ENCODE measurements at places on chromosomes 2 and 18.

DNA sequence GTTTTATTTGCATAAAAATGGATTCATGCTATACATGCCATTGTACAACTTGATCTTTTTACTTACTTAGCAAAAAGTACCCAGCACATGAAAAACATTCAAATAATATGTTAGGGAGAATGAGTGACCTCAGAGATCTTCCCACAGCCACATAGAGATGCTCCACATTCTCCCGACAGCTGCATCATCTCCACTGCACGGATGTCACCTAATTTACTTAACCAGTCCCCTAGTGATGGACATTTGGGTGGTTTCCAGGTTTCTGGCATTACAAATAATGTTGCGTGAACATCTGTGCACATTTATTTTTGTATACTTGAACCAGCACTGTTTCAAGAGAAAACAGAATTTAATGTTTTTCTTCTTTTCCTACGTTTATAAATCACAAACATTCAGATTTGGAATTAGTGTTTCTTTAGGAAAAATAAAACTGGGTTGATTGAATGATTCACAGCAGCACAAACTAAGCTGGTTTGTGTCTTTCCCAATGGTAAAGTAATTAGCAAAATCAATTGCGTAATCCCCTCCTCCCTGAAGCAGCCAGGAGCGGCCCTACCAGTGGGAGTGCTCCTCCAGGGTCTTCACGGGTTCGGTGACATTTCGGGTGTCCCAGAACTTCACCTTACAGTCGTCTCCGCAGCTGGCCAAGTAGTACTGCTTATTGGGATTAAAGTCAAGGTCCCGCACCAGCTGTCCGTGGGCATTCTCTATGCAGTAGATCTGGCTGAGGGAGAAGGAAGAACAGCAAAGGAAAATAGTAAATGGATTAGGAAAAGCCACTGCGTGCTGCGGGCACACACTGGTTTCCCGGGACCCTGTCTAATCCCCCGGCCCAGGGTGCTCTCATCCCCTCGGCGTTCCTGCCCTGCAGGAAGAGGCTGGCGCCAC is 183.9 kb downstream of the EIPR1 start:
- no peak for DNase-seq

GRCh38 chr2:17539611-17540092 is 844 bp upstream of the VSNL1 start:
- DNase-seq: peak; percentile 59

DNA sequence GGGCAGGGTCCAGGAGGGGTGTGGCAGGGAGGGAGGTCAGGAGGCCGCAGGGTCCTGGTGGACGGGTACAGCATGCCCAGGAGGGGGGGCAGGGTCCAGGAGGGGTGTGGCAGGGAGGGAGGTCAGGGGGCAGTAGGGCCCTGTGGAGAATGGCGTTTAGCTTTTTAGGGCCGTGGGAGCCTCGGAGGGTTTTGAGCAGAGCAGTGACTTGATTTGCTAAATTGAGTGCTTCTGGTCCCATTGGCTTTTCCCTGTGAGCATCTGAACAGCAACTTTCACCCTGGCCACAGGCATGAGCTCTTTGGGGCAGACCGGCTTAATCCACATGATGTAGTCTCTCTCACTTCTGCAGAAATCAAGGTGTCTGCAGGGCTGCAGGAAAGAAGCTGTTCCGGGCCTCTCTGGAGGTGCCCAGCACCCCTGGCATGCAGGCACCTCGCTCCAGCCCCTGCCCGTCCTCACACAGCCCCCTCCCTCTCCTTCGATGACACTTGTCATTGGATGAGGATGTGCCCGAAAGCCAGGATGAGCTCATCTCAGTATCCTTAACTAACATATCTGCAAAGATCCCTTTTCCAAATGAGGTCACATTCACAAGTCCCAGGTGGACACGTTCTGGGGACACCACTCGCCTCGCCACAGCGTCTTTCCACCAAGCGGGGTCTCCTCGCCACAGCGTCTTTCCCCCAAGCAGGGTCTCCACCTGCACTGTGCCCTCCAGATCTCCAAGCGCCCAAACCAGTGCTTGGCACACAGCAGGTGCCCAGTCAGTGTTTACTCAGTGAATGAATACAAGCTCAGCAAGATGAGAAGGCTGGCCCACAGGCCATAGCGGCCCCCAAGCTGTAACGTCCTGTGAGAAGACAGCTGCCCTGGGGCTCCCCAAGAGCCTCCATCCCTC is 94.0 kb downstream of the NDUFA10 start:
- DNase-seq: no peak

DNA sequence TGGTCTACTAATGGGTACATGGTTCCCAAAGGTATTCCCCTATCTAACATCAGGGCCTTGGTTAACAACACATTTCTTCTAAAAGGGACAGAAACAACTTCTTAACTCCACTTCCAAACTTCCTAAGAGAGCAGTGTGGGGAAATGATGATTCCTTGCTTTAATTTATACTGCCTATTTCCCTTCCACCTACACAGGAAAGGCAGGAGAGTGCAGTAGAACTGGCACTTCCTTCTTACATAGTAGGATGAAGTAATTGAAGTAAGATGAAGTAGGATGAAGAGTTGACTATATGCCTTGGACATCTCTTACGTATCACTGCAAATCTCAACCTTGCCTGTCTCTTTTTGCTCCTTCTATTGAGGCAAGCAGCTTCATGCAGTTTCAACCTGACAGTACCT is 54.7 kb downstream of the CD28 start:
- no peak for DNase-seq

- DNase-seq: no peak
Measured at GRCh38 chr2:15660491-15661294, 69.0 kb downstream of the DDX1 start.

DNA sequence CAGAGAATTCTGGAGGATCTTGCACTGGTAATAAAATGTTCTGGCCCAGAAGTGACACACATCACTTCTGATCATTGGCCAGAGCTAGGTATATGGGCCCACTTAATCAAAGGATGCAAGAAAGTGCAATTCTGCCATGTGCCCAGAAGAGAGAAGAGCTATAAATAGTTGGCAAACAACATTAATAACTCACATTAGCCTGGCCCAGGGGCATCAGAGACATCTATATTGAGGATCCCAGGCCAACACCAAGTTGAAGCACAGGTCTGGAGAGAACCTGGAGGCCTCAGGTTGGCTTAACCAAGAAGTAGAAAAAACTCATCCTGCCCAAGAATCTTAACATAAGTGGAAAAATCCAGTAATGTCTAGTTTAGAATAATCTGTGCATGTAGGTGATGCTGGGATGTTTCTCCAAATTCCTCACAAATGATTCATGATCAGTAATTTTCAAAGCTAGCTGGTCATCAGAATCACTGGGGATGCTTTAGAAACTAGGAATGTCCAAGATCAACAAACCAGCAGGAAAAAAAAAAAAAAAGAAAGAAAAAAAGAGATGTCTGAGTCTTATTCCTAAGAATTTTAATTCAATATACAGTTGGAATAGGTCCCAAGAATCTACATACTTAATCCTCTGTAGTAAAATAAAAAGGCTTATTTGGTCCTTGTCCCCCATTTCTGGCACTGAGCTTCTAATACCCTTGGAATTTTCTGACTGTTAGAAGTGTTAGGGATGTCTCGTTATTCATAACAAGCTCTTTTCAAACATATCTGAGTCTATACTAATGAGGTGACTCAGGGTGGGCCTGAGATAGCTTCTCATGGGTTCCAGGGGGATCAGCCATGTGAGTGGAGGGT is 35.0 kb upstream of the EVA1A start:
- no peak for DNase-seq

DNA sequence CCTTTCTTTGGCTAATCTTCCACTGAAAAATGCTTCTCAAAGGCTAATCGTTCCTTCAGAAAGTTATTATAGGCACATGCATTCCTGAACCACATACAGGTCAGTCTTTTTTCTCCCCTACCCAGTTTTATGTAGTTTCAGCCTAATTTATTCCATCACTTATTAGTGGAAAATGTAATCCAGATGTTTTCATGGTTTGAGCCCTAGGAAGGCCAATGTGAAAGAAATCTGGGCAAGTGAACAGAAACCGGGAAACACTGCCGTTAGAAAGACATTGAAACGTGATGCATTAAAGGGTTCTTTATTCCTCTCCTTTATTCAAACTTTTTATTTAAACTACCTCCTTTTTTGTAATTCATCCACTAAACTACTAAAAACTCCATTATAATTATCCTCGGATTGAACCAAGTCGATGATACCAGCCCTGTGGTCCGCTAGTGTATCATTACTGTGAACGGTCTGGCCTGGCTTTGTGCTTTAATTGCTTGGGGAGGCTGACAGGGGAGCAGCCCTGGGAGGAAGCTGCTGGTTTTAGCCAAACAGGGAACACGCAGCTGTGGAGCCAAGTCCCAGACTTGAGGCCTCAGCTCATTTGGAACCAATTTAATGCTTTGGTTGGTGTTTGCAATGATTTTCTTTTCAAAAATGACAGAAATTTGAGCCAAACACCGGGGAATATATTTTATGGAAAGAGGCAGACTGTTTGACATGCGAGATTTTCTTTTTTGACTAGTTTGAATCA is 149.2 kb downstream of the ARHGAP28 start:
- no peak for DNase-seq

- DNase-seq: peak; percentile 26
Measured at GRCh38 chr2:40451918-40452605, at the start of gene SLC8A1. Gene SLC8A1 (minus strand): TSS chr2:40452090.

- DNase-seq: no peak
Measured at GRCh38 chr2:128550389-128550788, 231.7 kb upstream of the HS6ST1 start.

DNA sequence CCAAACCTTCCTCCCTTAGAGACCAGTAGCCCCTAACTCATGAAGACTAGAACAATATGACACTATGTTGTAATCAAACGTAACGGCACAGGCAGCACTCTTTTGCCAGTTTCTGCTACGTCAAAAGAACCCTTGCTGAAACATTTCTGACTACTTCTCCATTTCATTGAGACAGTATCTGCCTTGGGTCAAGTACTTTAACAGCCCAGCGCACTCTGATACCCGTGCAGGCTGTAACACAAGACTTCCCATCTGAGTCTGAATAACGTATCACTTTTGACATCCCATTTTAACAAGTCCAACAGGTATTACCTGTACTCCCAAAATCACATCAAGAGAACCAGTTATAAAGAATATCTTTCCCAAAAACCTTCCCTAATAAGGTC is 38.4 kb downstream of the TBC1D8 start:
- DNase-seq: no peak

GRCh38 chr2:191499874-191500565 is 177.9 kb upstream of the NABP1 start:
- DNase-seq: peak; percentile 71

DNA sequence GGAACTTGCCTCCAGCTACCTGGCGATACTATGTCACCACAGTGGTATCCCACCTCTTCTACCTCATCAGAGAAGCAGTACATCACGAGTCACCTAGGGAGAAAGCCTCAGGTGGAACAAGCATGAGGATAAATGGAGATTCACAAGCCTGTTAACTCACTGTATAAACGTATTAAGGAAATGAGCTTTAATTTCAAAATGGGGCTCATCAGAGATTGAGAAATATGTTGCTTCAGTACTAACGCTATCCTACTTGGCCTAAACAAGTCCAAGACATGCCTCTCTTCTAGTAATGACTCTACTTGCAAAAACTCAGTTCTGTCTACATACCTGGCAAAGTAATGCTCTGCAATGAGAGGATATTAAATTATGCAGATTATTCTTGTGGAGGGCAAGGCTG is 4.3 kb downstream of the SLC39A6 start:
- DNase-seq: no peak

DNA sequence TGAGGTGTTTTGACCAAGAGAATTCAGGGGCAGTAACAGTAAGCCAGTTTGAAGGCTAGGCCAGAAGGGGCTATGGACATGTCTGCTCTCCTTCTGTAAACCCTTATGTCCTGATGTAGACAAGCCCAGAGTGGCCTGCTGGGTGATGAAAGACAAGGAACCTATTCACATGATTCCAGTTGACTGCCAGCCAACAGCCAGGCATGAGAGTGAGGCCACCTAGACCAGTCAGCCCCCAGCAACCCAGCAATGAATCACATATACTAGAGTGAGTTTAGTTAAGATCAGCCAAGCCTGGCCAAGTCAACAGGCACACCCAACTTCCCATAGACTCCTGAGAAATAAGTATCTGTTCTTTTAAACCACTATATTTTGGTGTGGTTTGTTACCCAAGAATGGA is 1889.7 kb upstream of the CELF4 start:
- no peak for DNase-seq

GRCh38 chr2:65778137-65778536 is 345.7 kb upstream of the SPRED2 start:
- peak; percentile 13 for DNase-seq

GRCh38 chr2:89831641-89832498 is 1140.4 kb downstream of the RPIA start:
- DNase-seq: no peak

Data from NCI-H524 (cell line).